ENCODE measurements at places on chromosomes 3 and 15.
A peak's percentile ranks its signal among the peaks of the same experiment; 100 is the strongest.

DNA sequence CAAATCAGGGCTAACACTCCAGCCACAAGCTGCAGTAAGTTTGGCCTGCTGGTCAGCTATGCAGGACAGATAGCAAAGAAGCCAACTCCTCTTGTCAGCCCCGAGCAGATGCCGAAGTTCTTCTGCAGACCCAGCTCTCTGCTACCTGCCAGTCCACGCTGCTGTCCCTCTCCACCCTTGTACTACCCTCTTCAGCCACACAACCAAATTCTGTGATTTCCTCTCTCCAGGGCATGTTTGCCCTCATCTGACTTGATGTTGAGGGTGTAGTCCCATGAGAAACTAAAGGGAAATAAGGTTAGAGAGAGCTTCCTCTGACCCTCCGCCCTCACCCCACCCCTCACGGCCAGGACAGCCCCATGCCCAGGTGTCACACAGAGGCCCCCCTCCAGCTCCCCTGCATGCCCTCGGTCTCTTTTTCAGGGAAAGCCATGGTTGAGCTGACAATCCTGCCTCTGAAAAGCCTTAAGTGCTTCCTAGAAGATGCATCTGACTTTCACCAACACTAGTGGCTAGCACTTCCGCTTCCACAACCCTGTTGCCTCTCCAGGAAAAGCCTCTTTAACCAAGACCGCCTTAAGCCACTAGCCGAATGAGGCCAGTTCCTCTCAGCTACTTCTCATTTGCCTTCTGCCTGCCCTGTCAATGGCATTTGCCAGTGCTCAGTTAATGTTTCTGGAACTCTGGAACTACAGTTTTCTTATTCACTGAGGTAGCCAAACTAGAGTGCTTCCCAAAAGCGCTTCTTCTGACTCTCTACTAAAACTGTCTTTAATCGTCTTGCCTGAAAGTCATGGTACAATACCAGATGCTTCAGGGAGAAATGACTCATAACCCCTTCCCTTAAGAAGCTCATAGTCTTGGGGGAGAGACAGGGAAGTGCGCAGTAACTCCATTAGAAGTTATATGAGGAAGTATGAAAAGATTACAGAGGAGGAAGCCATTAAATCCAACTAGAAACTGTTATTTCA is 300.4 kb upstream of the STT3B start:
- DNase-seq: no peak

- no peak for DNase-seq
Measured at GRCh38 chr3:127604546-127605165, 6.4 kb downstream of the MCM2 start.

- no peak for DNase-seq
Measured at GRCh38 chr15:61938249-61938648, 122.0 kb downstream of the VPS13C start.

DNA sequence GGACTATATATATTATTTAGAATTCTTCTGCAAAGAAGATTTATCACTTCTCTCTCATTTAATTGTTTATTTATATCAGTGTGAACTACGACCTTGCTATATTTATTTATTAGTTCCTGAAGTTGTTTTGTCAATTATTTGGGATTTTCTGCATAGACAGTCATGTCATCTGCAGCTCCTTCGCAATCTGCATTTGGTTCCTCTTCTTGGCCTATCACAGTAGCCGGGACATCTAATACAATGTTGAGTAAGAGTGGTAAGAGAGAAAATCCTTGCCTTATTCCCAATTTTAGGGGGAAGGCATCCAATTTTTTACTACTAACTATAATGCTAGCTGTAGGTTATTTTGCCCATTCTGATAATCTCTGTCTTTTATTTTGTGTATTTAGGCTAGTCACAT is 39.4 kb downstream of the FOXL2 start:
- DNase-seq: no peak

DNA sequence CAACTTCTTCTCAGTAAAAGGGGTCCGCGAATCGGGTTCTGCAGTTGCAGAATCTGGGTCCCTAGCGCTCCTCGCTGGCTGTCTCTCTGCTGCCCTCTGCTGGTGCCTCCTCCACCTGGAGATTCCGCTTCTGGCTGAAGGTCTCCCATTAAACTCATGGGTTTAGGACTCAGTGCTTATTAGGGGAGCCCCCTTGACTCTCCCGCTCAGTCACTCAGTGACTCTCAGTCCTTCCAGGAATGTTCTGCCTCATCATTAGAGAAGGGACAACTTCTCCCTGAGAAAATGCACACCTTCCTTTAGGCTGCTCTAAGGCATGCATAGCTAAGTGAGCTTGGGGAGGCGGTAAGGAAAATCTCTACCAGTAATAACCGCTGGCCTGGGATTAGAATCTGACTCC is 7.1 kb downstream of the CPN2 start:
- DNase-seq: peak; percentile 44

DNA sequence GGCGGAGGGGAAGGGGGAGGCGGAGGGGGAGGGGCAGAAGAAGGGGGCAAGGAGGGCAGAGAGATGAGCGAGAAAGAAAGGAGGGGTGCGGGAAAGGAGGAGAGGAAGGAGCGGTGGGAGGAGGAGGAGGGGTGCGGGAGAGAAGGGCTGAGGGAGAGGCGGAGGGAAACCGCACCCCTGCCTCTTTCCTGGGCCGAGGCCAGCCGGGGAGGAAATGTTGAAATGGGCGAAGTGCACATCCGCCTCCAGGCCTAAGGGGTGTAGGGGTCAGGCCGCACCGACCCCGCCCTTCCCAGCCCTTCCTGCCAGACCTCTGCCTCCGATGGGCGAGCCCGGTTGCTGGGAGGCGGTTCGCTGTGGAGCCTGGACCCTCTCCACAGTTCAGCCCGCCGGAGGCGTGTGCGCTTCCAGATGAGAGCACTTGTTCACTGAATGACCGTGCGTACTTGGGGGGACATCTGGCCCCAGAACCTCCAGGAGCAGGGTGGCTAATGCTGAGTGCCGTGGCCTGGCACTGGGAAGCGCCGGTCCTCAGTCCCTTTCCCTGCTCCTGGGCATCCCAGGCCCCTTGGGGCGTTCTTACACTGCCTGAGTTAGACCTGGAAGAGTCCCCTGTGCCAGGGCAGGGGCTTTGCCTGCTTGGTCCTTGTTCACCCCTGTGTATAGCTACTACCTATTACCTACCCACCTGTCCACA is 110.3 kb upstream of the KLF13 start:
- DNase-seq: peak; percentile 17

GRCh38 chr3:70110066-70110465 is 110.5 kb downstream of the SAMMSON start:
- DNase-seq: no peak

DNA sequence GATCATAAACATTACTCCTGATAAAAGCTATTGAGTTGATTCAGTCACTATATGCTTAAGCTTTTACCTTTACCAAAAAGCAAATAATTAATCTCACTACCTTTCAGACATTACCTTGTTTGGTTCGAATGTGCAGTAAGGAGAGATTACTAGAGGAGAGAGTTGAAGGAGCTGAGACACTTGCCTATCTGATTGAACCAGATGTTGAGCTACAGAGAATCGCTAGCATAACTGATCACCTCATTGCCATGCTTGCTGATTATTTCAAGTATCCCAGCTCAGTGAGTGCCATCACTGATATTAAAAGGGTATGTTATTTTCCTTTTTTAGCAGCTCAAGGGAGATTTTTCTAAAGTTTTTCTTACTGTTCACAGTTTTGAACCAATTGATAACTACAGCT is 54.6 kb downstream of the ARMC8 start:
- DNase-seq: no peak

- no peak for DNase-seq
Measured at GRCh38 chr3:178434206-178434805, 101.9 kb upstream of the KCNMB2 start.

DNA sequence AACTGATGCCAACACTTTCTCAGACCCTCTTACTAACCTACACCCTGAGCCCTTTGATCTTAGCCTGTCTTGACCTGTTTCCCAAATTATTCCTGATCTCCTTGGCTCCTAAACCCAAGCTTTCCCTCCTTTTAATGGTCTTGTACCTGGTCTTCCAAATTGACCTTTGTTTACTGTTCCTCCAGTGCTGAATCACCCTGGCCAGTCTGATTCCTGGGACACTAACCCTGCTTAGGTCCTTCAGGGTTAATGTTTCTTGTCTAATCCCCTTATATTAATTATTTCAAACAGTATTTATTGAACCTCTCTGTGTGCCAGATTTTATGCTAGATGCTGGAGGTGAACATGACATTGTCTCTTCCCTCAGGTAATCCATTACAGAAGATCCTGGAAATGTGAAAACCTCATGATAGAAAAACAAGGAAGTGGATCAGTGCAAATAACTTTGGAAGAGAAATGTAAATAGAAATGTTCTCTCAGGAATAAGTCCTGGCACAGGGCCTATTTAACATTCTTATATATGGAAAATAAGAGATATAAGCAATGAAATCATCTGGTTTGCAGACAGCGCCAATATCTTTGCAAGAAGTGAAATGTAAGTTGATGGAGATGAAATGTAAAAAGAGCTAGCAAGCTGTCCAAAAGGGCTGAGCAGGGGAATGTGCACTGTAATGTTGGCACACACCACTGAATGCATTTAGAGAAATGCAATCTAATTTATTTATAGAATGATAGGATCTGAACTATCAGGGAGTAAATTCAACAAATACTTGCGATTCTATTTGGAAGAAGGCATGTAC is 20.7 kb downstream of the HGD start:
- peak; percentile 22 for DNase-seq
